ENCODE measurements at places on chromosomes 5 and 9.

- DNase-seq = no peak
These were observed at the start of gene GPSM1 for GRCh38 chr9:136327304-136327974. Gene GPSM1 (plus strand): TSS chr9:136327539. CDS start chr9:136327696, 157 bp downstream.

DNA sequence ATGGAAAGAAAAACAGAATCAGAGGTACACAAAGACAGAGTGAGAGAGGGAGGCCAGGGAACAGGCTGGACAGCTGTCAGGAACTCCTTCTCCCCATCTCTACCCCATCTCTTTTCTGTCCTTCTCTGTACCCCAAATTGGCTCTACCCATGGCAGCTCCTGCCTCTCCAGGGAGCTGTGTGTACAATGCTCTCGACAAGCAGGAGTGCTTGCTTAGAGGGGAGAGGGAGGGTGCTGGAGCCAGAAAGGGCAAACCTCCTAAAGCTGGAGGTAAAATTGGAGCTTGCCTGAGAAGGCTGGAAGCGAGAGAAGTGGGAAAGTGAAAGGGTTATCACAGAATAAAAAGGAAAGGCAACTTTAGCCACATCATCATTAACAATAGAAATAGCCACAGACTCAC, 6.4 kb downstream of the TPM2 start:
- DNase-seq = no peak

GRCh38 chr9:92950359-92950955, 3.1 kb downstream of the FGD3 start:
- DNase-seq = no peak

- DNase-seq = no peak
These were observed 588 bp upstream of the PLPP1 start for GRCh38 chr5:55535199-55535905.

- DNase-seq = no peak
These were observed 119.6 kb upstream of the RETREG1 start for GRCh38 chr5:16736158-16736995.

DNA sequence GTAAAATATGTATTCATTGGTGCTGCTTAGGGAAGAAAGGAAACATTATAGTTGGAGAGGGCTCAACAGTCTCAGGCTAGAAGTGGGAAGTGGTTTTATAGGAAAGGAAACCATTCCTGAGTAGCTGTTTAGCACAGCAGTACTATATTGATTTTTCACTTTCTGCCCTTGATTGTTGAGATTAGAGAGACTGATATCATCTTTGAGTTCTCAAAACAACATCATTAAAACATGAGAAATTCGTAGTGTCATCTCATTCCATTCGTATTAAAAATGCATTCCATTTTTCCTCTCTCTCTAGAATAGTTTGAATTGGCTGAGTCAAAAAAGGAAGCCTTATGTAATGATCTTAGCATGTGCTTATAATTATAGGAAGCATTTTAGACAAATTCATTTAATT, 14.1 kb downstream of the POLR3G start:
- peak; percentile 18 for DNase-seq

DNA sequence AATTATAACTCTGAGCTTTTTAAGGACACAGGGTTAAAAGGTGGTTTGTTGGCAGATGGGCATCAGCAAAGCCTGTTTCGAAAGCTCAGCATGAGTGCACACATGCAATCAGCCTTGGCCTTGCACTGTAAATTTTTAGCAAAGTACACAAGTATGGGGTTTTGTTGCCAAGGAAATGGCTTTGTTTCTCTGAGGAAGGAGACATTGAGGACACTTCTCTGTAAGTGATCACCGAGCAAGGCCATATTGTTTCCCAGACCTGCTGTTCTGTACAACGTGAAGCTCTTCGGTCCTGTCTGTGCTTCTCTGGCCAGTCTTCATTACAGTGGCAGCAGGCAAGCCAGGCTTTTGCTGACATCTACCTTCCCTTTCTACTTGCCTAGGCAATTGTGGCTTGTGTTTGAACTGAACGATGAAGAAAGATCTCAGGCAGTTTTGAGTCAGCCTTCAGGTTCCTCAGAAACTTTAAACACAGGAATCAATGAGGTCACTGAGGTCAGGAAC, 27.9 kb upstream of the GLRX start:
- peak; percentile 81 for DNase-seq

GRCh38 chr9:136793086-136793946, 2.2 kb downstream of the TMEM141 start:
- DNase-seq = no peak

- no peak for DNase-seq
These were observed 274.2 kb downstream of the TMEM167A start for GRCh38 chr5:82802954-82803353.

DNA sequence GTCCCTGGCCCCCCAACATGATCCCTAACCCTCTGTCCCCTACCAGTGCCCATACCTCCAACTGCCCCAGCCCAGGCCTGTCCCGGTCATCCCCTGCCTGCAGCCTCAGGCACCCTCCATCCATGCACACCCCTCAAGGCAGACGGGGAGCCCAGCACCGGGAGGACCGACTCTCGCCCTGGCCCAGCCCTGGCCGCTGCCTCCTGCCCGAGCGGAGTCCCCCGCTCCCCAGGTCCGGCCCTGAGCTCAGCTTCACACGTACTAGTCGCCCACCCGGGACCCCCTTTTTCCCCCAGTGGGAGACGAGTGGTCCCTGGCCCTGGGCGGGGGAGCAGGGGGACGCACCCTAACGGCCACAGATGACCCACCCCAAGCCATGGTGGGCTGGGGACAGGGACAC, 49.0 kb upstream of the UBAC1 start:
- DNase-seq = no peak

- DNase-seq = no peak
These were observed 250.5 kb downstream of the NR2F1-AS1 start for GRCh38 chr5:93330506-93330905.

GRCh38 chr9:88828018-88828417, 163.2 kb upstream of the S1PR3 start:
- DNase-seq = no peak

DNA sequence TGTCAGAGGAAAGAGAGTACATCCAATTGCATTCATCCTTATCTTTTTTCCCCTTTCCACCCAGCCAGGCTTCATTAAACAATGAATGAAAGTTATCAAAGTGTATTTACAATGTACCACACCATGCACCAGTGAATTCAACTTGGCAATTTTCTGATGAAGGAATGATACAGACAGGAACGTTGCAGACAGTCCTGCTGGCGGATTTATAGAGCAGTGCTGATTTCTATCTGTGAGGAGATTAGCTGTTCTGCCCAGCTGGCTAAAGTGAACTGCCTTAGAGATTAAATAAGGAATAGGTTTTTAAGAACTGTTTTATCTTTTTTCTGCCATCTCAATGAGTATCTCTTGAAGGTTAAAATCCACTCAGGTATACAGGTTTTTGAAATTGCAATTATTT, 403.9 kb downstream of the CDH18 start:
- DNase-seq = no peak

GRCh38 chr5:137570070-137570469, 70.9 kb upstream of the SPOCK1 start:
- DNase-seq = no peak

DNA sequence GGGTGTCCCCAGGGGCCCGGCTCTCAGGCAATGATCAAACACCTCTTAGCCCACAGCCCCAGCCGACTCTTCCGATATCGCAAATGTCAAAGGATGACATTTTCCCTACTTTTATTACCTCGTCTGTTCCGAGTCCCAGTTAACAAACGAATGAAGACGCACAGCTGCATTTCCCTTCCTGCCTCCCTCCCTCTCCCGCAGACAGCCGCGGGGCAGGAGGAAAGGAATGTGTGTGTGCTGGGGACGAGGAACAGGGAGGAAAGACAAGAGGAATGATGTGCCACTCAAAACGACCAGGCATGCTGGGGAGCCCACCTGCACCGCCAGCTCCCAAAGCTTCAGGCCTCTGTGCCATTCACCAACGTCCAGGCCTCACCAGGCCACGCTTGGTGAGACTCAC, 125.9 kb upstream of the SARDH start:
- no peak for DNase-seq

GRCh38 chr9:137321726-137322361, 19.8 kb upstream of the NRARP start:
- no peak for DNase-seq

DNA sequence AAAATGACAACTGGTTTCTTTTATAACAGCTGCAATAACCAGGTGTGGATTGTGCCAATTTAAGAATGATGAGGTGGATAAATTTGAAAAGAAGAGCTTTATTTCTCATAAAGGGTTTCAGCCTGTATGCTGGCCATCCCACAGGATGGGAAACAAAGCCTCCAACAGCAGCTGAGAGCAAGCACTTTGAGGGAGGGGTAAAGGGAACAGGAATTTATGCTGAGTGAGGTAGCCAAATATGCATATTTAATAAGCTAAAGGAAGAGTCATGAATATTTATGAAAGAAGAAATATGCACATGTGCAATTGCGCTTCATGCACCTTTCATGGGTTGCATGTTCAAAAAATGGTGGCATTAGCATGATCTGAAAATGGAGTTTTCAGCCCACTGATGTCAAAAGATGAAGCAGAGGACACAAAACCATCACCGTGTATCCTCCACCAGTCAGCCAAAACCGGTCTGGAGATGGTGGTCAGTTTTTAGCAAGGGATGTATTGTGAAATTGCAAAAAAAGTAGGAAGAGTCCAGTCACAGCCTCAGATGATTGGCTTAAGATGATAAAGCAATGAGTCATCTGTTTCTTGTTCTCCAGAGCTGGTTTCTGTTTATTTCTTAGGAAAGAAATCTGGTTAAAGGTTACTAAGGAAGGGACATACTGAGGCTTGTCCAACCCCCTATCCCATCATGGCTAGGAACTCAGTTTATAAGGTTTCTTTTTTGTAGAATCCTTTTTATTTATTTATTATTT, 47.9 kb downstream of the DEPDC1B start:
- peak; percentile 94 for DNase-seq

- no peak for DNase-seq
These were observed 927.5 kb downstream of the DTWD2 start for GRCh38 chr5:118060833-118061232.

GRCh38 chr9:94586316-94586715, 7.3 kb downstream of the FBP2 start:
- peak; percentile 45 for DNase-seq

DNA sequence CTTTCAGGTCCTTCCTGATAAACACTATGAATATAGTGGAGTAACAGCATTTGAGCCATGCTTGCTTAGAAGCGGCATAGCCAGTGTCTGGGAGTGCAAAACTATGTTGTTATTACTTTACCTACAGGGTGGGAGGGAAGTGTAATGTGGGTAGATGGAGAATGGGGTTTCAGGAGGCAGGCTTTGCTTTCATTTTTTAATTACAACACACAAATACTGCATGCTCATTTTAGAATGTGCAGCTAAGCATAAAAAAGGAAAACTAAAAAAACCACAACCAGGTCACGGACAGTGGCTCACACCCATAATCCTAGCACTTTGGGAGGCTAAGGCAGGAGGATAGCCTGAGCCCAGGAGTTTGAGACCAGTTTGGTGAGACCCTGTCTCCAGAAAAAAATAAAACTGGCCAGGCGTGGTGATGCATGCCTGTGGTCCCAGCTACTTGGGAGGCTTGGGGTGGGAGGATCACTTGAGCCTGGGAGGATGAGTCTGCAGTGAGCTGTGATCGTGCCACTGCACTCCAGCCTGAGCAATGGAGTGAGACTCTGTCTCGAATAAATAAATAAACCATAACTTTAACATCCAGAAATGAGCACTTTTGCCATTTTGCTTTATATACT, 20.2 kb downstream of the HAVCR1 start:
- DNase-seq = no peak

GRCh38 chr9:129252937-129253802, 75.1 kb upstream of the IER5L start:
- peak; percentile 32 for DNase-seq

DNA sequence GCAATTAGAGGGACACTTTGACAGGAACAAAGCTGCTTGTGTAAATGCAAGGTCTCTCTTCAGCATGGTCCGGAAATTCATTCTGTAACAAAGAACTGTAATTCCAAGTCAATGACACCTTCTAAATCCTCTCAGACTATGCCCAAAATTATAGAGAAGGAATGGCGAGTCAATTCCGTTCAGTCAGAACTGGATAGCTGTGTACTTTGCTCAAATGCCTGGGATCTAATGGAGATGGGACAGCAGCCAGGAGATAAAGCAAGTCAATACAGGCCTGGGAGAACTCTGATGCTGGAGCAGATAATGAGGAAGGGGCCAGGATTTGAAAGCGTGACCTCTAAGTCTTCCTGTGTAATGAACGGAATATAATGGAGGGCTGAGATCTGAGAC, 96.4 kb upstream of the SPRY4 start:
- DNase-seq = no peak

DNA sequence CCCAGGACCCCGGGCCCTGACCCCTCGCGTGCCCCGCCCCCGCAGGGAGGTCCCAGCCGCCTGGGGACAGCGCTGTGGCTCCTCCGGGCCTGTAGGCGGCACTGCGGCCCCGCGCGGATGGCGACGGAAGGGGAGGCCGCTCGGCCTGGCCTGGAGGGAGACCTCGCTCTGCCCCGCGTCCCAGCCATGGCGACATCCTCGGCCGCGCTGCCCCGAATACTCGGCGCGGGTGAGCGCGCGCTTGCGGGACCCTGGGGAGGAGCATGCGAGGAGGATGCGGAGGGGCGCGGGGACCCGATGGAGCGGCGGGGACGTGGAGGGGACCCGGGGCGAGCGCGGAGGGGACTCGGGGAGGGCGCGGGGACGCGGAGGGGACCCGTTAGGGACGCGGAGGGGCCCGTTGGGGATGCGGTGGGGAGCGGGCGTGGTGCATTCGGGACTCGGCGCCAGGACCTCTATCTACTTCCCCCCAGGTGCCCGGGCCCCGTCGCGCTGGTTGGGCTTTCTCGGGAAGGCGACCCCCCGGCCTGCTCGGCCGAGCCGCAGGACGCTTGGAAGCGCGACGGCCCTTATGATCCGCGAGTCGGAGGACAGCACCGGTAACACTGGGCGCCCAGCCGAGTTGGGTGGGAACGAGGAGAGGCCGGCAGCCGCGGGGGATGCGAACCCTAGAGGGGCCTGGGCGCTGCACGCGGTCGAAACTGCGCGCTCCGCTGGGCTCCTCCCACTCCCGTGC, at the start of gene MRPS2:
MRPS2 (plus strand) TSS at position 158 of the 736 bp plus-strand sequence; CDS start at position 187, 29 bp downstream.
- DNase-seq = peak; percentile 74

- no peak for DNase-seq
These were observed 548.5 kb upstream of the ZNF462 start for GRCh38 chr9:106314476-106314875.

- no peak for DNase-seq
These were observed 17.8 kb downstream of the PPARGC1B start for GRCh38 chr5:149747833-149748366.

DNA sequence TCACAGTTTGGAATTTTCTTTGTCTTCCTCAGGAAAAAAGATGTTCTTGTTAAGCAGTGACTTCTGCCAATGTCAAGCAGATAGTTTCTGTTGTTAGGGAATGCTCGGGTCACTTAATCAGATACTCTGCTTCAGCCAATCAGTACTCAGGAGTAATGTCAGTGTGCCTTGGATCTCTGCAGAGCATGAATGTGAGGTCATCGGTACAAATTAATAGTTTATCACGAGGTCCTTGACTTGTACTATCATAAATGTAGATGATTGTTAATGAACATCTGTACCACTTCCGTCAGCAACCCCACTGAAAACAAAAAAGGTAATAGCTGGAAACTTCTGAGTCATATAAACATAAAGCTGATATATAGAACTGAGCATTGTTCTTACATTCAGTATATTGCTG, 73.6 kb downstream of the FBXL7 start:
- DNase-seq = no peak

GRCh38 chr9:72312386-72312987, 52.5 kb downstream of the ZFAND5 start:
- DNase-seq = peak; percentile 77
